ENCODE measurements at places on chromosomes 2 and 18. TPM values are rescaled to one million over a fixed set of nuclear protein-coding genes. Genes with fewer than 3 reads are reported as not detected.

Gene SULT1C4
- polyA plus RNA-seq: 17.7 TPM

Gene NDC80
- polyA plus RNA-seq: 12.6 TPM

Gene ABHD1
- 0.04 TPM for polyA plus RNA-seq

Gene FLACC1
- 1.7 TPM for polyA plus RNA-seq

DNA sequence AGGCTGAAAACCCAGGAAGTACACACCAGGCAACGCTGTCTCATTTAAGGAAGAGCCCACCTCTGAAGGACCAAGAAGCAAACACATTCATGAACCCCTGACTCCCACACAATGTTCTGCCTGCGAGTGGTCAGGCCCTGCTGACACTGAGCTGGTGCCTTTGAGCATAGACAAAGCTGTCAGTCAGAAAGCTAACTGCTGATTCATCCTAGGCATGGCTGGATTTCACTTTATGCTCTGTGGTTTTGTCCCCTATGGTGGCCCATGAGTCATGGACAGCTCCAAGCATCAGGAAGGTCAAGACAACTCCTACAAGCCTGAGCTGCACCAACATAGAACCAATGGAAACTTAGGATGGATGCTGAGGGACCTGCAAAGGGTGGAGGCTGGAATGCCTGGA lies 78.9 kb downstream of the UXS1 start:
- DNase-seq: no peak

DNA sequence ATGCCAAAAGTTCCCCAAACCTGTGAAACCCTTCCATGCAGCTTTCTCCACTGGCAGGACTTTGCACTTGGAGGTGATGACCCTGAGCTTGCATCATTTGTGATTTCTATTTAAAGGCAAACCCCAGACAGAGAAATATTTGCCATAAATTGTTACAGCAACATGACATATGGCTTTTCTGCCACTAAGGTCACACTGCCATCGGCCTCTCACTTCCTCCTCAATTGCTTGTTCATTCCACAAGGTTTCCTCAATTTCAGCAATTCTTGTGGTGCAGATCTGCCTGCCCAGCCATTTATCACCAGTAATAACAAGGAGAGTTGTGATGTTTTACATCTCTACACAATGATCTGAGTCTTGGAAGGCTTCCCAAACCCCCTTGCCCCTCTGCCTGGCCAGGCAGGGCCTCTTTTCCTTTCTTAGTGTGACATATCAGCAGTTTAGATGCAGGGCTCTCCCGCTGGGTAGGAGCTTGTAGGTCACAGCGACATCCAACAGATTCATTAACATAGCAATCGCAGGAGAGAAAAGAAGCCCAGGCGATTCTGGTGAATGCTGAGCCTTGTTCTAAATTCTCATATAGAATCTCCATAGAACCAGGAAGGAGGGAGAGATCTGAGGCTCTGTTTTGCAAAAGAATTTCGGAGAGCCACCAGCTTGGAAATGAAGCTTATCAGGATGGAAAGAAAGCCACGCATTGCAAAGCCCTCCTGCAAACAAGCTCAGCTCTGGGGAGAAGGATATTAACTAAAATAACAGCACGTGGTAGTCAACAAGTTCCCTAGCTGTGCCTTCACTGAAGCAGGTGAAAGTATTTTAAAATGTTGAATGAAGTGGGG lies 46.7 kb upstream of the ITGA6 start:
- peak; percentile 45 for DNase-seq

GRCh38 chr2:42128721-42129486 lies 40.2 kb upstream of the EML4 start:
- peak; percentile 66 for DNase-seq

GRCh38 chr2:111986116-111986900 lies 68.8 kb upstream of the TMEM87B start:
- no peak for DNase-seq

GRCh38 chr18:41967680-41968079 lies 12.6 kb downstream of the PIK3C3 start:
- DNase-seq: peak; percentile 72

GRCh38 chr2:50469784-50470183 lies 562.1 kb downstream of the NRXN1 start:
- no peak for DNase-seq

- DNase-seq: no peak
These were observed 24.2 kb upstream of the MTCL1 start for GRCh38 chr18:8681196-8681595.

GRCh38 chr2:191643429-191643828 lies 34.5 kb upstream of the NABP1 start:
- DNase-seq: no peak

- no peak for DNase-seq
These were observed 10.9 kb downstream of the RBMS1 start for GRCh38 chr2:160482673-160483072.

DNA sequence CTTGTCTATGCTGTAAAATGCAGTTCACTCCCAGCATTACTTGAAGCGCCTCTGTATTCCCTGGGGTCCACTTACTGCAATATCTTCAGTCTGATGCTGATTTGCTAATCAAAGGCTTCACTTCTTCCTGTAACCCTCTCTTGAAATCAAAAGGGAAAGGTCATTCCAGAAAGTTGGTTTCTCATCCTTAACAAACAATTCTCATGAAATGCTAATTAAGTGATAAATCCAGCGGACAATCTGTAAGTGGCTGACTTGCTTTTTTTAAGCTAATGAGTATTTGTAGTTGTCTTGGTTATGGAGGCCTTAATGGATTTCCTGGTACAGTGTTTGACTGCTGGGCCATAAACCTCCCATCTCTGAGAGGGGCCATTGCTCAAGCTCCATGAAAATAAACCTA lies 499.6 kb upstream of the HS6ST1 start:
- no peak for DNase-seq

- no peak for DNase-seq
These were observed 244.8 kb downstream of the BABAM2 start for GRCh38 chr2:28135324-28135723.

GRCh38 chr2:235024931-235025773 lies 73.3 kb downstream of the SH3BP4 start:
- DNase-seq: no peak

- DNase-seq: peak; percentile 13
These were observed 55.9 kb downstream of the FEZ2 start for GRCh38 chr2:36541891-36542595.

- no peak for DNase-seq
These were observed 22.2 kb downstream of the ARL4C start for GRCh38 chr2:234474654-234475053.

GRCh38 chr2:16404551-16405300 lies 260.9 kb downstream of the CYRIA start:
- DNase-seq: no peak

GRCh38 chr18:7607540-7608173 lies 40.5 kb downstream of the PTPRM start:
- DNase-seq: peak; percentile 78
